ENCODE measurements at places on chromosomes 2 and 18.

- no peak for DNase-seq
Measured at GRCh38 chr18:75031717-75032317, 177.1 kb downstream of the PTGR3 start.

GRCh38 chr2:129192117-129192516 lies 787.3 kb upstream of the RAB6C start:
- DNase-seq: no peak

GRCh38 chr18:54043484-54044251 lies 180.8 kb downstream of the MBD2 start:
- DNase-seq: no peak

- no peak for DNase-seq
Measured at GRCh38 chr2:239033801-239034560, 186.1 kb downstream of the TWIST2 start.

GRCh38 chr2:141508806-141509595 lies 621.8 kb downstream of the LRP1B start:
- DNase-seq: no peak

- DNase-seq: no peak
Measured at GRCh38 chr2:33581872-33582271, 17.2 kb downstream of the FAM98A start.

- DNase-seq: no peak
Measured at GRCh38 chr2:24779116-24779515, 14.1 kb downstream of the PTRHD1 start.

DNA sequence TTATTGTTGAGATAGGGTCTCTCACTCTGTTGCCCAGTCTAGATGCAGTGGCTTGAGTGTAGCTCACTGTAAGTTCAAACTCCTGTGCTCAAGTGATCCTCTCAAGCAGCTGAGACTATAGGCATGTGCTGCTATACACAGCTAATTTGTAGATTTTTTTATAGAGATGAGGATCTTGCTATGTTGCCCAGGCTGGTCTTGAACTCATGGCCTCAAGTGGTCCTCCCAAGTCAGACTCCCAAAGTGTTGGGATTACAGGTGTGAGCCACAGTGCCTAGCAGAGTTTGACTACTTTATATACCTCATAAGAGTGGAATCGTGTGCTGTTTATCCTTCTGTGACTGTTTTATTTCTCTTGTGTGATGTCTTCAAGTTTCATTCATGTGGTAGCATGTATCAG lies 60.3 kb downstream of the TANC1 start:
- DNase-seq: no peak

- no peak for DNase-seq
Measured at GRCh38 chr18:77091366-77091765, 41.2 kb downstream of the MBP start.

- DNase-seq: no peak
Measured at GRCh38 chr2:221318376-221319130, 253.6 kb downstream of the EPHA4 start.

DNA sequence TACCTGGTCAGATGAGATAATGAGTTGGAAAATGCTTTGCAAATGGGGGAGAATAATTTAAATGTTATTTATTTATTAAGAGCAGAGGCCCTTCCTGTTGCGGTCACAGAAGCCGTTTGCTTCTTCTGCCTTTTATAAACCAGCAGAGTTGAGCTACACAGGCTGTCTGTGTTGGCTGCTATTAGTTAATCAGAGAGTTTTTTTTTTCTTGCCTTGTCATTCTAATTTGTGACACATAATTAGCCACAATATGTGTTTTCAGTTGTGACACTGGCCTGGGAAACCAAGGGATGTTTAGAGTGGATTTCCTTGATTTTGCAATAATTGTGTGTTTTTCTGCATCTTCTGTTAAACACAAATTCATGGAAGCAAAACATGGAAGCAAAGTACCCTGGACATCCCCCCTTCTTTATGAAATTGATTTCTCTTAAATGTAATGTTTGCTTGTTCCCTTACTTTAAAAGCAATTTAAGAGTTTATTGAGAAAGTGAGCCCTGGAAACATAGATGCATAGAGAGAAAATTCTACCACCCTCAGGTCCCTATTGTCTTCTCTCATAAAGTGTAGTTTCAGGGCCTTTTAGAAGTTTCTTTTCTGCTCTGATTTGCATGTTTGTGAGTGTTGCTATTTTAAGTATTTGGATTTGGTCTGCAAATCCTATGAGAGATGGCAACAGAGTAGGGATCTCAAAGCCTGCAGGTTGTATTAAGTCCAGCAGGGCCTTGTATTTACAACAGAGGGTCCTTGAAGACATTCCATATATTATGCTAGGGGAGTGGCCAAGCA lies 22.8 kb upstream of the IL37 start:
- no peak for DNase-seq

DNA sequence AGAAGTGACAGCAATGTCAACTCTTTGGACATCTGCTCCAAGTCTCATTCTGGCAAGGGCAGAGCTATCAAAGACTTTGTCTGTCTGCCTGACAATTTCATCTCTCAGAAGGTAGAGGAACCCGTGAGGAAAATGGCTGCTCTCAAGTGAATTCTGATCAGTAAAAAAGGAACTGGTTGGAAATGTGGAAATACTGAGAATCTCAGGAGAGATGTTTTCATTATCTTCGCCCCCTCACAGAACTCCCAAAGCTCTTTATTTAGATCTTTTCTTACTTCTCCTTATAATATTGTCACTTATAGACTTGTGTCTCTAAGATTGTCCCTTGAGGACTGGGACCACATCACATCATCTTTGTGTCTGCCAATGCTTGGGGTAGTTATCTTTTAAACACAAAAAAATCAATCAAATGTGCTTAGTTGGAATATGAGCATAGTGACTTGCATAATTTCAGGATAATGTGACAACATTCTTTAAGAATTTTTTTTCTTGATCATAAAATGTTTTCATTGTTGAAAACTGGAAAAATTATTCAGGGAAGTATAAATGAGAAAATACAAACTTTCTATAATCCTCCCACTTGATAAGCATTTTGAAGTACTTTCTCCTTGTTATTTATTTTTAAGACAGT lies 68.2 kb upstream of the ITGB6 start:
- DNase-seq: no peak

DNA sequence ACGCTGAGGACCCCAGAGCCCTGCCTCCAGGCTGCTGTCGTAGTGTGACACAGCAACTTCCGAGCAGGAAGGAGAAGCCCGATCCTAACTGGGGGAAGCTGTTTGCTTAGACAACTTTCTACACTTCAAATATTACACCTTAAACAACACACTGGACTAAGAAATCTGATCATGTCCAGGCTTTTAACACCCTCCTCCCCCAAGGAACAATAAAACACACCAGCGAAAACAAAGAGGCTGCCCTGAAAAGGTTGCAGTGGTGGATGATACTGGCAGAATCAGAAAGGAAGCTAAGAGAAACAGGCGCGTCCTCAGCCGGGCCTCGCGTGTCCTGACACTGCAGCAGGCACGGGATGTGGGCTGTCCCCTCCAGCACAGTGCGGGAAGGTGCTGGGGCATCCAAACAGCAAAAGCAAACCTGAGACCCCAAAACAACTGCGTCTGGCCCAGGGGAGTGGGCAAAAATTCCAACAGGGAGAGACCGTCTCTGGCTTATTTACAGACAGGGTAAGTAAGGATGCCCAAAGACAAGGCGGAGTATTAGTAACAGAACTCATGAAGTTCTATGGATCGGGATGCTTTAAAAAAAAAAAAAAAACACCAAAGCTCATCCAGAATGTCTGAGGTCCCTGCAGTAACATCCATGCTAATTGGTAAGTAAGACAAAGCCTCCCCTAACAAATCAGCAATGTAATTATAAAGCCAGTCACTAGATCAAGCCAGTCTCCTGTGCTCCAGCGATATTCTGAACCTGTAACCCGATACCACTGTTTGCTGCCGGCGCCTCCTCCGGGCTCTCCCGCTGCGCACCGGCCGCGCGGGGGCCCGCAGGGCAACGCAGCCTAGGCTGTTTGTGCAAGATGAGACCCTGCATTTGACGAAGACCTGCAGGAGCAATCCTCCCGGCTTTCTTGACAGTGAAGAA lies 9.0 kb downstream of the SERTAD2 start:
- DNase-seq: peak; percentile 61

DNA sequence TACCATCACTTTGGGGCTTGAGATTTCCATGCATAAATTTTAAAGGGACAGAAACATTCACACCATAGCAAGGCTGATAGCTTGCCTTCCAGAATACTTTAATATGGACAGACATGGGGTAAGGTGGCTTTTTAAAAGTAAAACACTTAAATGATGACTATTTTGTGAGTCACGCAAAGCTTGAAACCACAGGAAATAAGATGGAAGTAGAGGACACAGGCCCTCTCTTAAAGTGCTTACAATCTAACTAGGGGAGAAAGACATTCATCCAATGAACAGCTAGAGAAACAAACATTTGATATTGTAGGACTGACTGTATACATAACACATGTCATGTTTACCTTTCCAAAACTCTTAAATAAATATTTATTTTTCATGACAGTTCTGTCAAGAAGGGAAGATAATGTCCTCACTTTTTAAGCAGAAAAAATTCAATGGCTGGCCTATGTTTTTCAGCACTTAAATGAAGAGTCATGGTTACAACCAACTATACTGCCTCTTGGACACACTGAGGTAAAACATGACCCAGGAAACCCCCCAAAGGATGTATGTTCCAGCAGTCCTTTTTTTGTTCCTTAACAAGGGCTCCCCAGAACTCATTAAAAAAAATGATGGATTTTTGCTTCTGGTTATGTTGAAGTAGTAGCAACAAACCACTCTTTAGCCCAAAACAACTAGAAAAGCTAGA lies 120.0 kb upstream of the RBMS1 start:
- DNase-seq: no peak

DNA sequence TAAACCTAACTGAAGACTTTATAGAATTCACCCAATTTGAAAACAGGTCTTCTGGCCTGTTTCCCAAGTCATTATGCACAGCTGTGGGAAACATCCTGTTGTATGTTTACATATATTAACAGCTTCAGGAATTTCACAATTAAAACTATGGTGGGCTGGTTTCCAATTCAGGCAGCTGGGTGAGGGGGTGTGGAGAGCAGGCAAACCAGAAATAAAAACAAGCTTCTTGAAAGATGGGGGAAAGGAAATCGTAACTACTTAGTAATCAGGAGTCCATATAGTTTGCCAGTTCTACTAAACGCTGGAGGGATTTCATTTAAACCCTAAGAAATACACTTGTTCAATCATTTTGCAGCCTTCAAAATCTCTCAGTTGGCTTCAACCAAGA lies 22.8 kb downstream of the ATP8B1 start:
- DNase-seq: no peak

DNA sequence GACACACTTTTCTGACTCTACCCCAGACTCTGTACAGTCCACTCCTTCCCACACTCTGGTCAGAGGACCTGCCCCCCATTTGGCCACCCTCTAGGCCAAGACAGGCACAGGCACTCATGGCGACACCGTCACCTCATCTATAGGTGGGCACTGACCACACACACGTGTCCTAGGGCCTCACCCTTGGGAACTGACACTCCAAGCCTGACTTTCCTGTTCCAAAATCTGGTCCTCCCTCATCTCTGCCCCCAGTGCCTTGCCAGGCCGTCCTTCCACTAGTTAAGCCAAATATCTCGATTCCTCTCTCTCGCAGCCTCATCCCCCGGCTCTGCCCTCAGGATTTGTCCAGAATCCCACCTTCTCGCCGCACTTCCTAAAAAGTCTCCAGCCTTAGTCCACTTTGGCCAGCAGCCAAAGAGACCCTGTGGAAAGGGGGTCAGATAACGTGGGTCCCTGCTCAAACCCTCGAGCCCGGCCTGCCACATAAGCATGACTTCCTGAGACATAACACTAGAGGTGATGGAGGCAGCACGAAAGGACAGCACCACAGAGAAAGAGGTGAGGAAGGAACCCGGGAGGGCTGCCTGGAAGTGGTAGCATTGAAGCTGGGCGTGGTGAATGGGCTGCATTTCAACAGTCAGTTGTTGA lies 105.8 kb upstream of the OTOS start:
- no peak for DNase-seq

DNA sequence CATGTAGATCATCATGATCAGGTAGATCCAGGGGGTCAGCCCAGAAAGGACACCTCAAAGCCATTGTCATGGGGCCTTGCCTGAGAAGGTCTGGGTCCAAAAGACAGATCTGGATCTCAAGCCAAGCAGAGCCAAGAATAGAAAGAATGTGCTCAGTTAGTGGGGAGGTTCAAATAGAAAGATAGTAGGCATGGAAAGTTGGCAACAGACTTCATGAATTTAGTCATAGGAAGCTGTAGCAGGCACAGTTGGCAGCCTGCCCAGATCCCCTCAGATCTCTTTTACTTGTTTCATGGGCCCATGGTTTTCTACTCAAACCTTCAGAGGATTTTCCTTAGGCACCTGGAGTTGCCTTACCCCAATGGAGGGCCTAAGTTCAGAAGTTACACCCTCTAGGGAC lies 767.0 kb downstream of the SLC4A3 start:
- DNase-seq: peak; percentile 9
